Activated CD4-positive, alpha-beta T cell treated with anti-CD3 and anti-CD28 coated beads, Interleukin-2, amount 10 ng/mL, durations not matched to agents 7 days and 5 days (primary cell): ENCODE measurements at places on chromosomes 5 and 9. TPM values are rescaled to one million over a fixed set of nuclear protein-coding genes. Genes with fewer than 3 reads are reported as not detected.

Gene KIF4B
- total RNA-seq = not detected

Gene PDE6A
- not detected for total RNA-seq

Gene PCDHB6
- total RNA-seq = not detected

Gene CTNND2
- not detected for total RNA-seq

Gene RNF183
- total RNA-seq = not detected

DNA sequence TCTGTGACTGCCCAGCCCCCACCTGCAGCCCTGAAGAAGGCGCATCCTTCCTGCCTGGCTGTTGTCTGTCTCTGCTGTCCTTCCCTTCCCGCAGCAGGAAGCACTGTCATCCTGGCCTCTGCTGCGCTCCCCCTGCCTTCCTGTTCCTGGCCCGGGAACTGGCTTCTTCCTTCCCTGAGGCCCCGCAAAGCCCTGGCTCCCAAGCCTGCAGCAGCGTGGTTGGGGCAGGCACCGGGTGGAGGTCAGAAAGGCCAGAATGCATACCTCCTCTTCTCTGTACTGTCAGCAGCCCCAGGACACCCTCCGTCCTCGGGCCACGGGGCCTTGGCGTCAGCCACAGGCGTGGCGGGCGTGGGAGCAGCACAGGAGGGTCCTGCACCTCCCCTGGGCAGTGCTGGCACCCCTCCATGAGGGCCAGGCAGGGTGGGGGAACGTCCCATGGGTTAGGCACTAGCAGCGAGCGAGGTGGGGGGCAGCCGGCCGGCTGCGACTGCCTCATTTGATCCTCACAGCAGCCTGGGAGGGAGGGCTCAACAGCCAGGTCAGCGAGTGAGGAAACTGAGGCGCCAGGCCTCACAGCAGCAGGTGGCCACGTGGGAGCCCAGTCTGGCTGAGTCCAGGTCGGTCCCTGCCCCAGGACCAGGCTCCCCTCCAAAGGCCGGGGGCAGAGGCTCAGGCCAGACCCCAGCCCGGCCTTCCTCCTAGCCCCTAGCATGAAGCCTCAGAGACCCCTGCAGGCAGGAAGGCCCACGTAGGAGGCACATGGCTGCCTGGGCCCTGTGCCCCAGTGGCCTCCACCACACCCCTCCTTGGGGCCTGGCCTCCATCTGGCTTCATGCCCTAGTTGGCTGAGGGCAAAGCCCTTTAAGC, 9.4 kb downstream of the FLT4 start:
- no peaks in the 10 kb centered on the region for H3K27me3 ChIP-seq
- no peak overlapping the region for H3K27ac ChIP-seq
- no peak overlapping the region for H3K4me3 ChIP-seq
- no peaks in the 10 kb centered on the region for H3K4me1 ChIP-seq
- no peaks in the 10 kb centered on the region for H3K36me3 ChIP-seq

DNA sequence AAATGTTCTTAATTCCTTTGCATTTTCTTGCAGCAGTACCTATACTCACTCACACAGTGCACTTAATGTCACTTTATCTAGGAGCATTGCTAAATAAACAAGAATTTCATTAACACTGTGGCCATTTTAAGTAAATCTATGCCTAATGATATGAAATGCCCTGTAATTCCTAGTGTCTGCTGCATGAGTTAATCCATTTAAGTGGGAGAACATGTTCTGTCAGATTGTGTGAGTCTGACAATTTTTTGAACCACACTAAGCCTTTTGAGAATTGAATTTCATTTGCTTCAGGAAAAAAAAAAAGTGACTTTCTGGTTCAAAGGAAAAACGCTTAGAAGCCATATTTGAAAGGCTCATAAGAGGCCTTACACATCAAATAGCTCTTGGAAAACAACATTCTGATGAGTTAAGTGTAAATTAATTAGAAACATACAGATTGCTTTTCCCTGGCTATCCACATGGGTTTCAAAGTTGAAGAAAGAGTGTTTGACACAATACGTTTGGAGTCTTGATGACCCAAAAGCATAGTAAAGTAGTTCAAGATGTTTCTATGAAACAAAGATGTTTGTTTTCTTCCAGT, 446.7 kb upstream of the GRAMD2B start:
- no peaks in the 10 kb centered on the region for H3K4me1 ChIP-seq
- H3K27ac ChIP-seq = no peak overlapping the region
- H3K27me3 ChIP-seq = no peaks in the 10 kb centered on the region

DNA sequence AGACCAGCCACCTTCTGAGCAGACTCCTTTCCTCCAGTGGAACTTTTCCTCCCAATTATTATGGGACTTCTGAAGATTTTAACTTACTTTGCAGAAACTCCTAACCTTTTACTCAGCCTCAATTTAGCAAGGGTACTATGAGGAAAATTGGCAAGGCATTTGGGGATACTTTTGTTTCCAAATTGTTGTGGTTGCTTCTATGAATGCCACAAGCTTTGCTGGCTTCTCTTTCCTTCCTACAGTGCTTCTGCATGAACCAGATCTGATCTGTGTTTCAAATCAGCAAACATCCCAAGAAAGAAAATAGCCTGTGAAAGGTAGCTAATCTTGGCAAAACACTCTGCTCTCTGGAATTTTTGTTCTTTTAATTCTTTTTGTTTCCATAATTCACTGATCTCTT, 57.3 kb upstream of the TAF11L2 start:
- DNase-seq = no peak
- H3K4me1 ChIP-seq = no peaks in the 10 kb centered on the region
- H3K36me3 ChIP-seq = no peaks in the 10 kb centered on the region
- no peak overlapping the region for H3K4me3 ChIP-seq
- H3K27me3 ChIP-seq = no peaks in the 10 kb centered on the region

- no peak overlapping the region for H3K27ac ChIP-seq
- DNase-seq = no peak
- H3K36me3 ChIP-seq = no peaks in the 10 kb centered on the region
- peaks cover 10% of the 10 kb centered on the region for H3K4me1 ChIP-seq
Observed at GRCh38 chr9:121453232-121453892, 46.3 kb downstream of the GGTA1 start.

GRCh38 chr5:14509556-14509955, 72.0 kb upstream of the OTULINL start:
- no peaks in the 10 kb centered on the region for H3K4me1 ChIP-seq
- no peak overlapping the region for H3K27ac ChIP-seq

DNA sequence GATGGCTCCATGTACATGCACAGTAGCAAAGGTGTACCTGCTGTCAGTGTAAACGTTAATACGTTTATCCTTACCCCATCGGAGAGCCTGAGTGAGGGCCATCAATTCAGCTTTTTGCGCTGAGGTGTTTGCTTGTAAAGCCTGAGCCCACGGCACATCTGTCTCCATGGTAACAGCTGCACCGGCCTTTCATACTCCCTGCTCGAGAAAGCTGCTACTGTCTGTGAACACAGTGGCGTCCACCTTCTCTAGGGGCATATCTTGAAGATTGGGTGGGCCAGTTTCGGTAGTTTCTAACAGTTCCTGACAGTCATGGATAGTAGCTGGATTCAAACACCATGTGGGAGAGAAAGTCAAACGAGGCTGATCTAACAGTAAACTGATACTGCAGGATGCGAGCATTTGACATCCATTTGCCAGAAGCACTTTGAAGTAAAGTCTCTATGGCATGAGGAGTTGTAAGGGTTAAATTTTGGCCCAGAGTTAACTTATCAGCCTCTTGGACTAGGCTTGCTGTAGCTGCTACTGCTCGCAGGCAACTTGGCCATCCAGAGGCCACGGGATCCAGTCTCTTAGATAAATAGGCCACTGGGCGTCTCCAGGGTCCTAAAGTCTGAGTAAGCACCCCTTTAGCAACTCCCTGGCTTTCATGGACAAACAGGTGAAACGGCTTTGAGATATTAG, 21.0 kb upstream of the RHOBTB3 start:
- no peaks in the 10 kb centered on the region for H3K36me3 ChIP-seq
- no peak overlapping the region for H3K4me3 ChIP-seq
- H3K27ac ChIP-seq = no peak overlapping the region
- no peak for DNase-seq
- H3K4me1 ChIP-seq = peaks cover 5% of the 10 kb centered on the region

- DNase-seq = no peak
- no peak overlapping the region for H3K27ac ChIP-seq
- no peaks in the 10 kb centered on the region for H3K4me1 ChIP-seq
- H3K27me3 ChIP-seq = no peaks in the 10 kb centered on the region
- no peak overlapping the region for H3K4me3 ChIP-seq
Observed at GRCh38 chr5:154375329-154376008, 70.3 kb upstream of the SAP30L start.

DNA sequence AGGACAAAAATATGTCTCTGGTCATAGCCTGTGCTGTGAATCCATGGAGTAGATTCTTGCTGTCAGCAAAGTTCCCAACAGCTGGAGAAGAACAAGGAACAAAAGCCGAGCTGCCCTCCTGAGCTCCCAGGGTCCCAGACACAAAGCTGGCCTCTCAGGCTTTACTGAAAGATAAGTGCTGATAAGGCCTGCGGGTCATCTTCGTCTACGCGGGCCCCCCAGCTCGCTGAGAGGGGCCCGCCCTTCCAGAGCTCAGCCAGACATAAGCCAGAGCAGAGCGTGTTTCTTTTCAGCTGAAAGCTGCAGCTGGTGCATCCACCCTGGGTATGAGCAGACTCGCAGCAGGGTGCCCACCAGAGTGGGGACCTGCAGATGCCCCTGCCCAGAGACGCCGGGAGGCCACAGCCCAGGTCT, 84.7 kb downstream of the HSD17B3 start:
- no peak overlapping the region for H3K27ac ChIP-seq
- peaks cover 10% of the 10 kb centered on the region for H3K4me1 ChIP-seq
- peaks cover 56% of the 10 kb centered on the region for H3K27me3 ChIP-seq
- H3K4me3 ChIP-seq = no peak overlapping the region
- no peaks in the 10 kb centered on the region for H3K36me3 ChIP-seq

GRCh38 chr5:179297026-179297425, 48.2 kb downstream of the ADAMTS2 start:
- no peak overlapping the region for H3K27ac ChIP-seq
- no peak overlapping the region for H3K4me3 ChIP-seq
- H3K36me3 ChIP-seq = no peaks in the 10 kb centered on the region
- DNase-seq = no peak
- H3K4me1 ChIP-seq = no peaks in the 10 kb centered on the region

DNA sequence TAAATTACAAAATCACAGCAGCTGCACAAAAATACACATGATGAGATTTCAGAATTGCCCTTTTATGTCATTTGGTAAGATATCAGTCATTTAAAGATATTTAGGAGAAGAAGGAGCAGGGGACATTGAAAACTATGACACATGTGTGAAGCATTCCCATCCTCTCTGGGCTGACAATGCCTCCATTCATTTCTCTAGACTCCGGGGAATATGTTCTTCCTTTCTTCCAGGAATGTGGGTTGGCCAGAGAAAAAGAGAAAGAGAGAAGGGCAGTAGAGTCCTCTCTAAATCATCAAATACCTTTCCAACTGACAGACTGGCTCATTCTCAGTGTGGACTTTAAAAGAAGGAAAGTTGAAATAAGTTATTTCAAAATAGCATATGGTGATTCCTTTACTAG, 205.6 kb upstream of the ADAMTSL1 start:
- no peak overlapping the region for H3K4me3 ChIP-seq
- H3K27me3 ChIP-seq = peaks cover 2% of the 10 kb centered on the region
- DNase-seq = no peak
- H3K4me1 ChIP-seq = no peaks in the 10 kb centered on the region
- no peaks in the 10 kb centered on the region for H3K36me3 ChIP-seq

GRCh38 chr9:117268847-117269446, 145.9 kb downstream of the ASTN2 start:
- H3K27me3 ChIP-seq = no peaks in the 10 kb centered on the region
- no peak overlapping the region for H3K27ac ChIP-seq
- H3K4me3 ChIP-seq = no peak overlapping the region
- H3K36me3 ChIP-seq = no peaks in the 10 kb centered on the region
